Left renal cortex interstitium (tissue), 4 donors: ENCODE measurements at places on chromosomes 1 and 21. TPM values are rescaled to one million over a fixed set of nuclear protein-coding genes. Genes with fewer than 3 reads are reported as not detected.
A peak's percentile ranks its signal among the peaks of the same experiment; 100 is the strongest.

GRCh38 chr1:212503714-212504113 lies 71.0 kb downstream of the NENF start:
- DNase-seq, result no peak

GRCh38 chr1:116259663-116260062 lies 113.4 kb upstream of the ATP1A1 start:
- no peak for DNase-seq

- no peak for DNase-seq
Observed at GRCh38 chr1:197464044-197464443, 196.0 kb downstream of the CRB1 start.

DNA sequence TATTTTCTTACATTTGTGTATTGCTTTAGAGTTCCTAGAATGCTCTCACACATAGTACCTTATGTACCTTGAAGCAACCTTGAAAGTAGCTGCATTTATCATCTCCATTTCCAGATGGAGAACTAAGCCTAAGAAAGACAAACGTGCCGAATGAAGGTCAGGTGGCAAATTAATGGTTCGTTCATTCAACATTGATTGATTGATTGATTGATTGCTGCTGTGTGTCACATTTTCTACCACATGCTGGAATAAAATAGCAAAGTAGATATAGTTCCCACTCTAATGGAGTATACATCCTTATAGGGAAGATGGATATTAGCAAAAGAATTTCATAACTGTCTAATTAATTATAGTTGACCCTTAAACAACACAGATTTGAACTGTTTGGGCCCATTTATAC lies 172.2 kb downstream of the SDCCAG8 start:
- DNase-seq, result no peak

DNA sequence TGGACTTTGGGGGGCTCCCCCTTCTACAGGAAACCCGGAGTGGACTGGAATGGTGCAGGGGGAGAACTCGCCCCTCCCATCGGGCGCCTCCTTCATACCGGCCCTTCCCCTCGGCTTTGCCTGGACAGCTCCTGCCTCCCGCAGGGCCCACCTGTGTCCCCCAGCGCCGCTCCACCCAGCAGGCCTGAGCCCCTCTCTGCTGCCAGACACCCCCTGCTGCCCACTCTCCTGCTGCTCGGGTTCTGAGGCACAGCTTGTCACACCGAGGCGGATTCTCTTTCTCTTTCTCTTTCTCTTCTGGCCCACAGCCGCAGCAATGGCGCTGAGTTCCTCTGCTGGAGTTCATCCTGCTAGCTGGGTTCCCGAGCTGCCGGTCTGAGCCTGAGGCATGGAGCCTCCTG lies at the start of gene TNFRSF14:
TNFRSF14 (plus strand) TSS at position 95 of the 401 bp plus-strand sequence; CDS start at position 389, 294 bp downstream.
- no peak for DNase-seq

GRCh38 chr1:177948336-177948972 lies 21.4 kb downstream of the SEC16B start:
- DNase-seq, result peak; percentile 55

DNA sequence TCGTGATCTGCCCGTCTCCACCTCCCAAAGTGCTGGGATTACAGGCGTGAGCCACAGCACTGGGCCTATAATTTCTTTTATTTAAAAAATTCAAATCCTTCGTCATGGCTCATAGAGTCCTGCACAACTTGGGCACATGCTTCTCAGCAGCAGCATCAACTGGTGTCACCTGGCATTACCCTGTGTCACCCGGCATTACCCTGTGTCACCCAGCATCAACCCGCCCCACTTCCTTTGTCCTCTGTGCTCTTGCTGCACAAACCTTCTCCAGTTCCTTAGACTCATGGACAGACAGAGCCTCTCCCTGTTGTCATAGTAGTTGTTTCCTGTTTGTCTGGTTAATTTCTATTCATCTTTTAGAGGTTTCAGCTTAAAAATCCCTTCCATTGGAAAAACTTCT lies 121.2 kb upstream of the SERBP1 start:
- DNase-seq, result no peak

GRCh38 chr1:119326251-119326650 lies 42.3 kb upstream of the HAO2 start:
- no peak for DNase-seq

DNA sequence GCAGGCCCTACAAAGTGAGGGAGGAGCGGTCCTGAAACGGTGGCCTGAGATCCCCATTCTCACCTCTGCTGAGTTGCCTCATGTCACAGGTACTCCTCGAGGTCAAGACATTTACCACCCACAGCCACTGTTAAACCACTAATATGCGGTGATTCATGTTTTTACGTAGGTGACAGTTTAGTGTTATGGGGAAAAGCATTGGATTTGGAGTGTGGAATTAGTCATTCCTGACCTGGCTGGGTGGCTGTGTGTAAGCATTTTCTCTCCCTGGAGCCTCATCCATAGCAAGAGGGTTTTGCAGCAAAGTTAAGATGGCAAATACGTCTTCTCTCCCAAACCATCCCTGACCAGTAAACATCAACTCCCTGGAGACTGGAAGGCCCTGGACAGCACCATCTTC lies 57.8 kb upstream of the KCNJ6 start:
- no peak for DNase-seq

GRCh38 chr1:153312570-153313186 lies at the start of gene PGLYRP3:
Gene PGLYRP3 (minus strand): TSS chr1:153312952. CDS start chr1:153310665, 2,287 bp downstream.
- DNase-seq, result no peak

DNA sequence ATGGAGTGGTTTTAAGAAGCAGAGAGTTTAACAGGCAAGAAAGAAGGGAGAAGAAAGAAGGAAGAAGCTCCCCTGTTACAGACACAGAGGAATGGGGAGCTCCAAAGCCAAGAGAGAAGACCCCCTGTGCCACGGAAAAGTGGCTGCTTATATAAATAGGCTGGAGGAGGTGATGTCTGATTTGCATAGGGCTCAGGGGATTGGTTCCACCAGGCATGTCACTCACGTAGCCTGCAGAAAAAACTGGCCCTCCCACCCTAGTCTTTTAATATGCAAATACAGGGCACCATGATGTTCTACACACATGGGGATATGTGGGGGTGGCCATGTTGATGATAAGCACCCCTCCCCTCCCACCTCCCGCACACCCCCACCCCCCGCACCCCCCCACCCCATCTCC lies 99.6 kb downstream of the ETS2 start:
- no peak for DNase-seq

- DNase-seq, result no peak
Observed at GRCh38 chr1:226722240-226722900, 16.7 kb downstream of the ITPKB start.

DNA sequence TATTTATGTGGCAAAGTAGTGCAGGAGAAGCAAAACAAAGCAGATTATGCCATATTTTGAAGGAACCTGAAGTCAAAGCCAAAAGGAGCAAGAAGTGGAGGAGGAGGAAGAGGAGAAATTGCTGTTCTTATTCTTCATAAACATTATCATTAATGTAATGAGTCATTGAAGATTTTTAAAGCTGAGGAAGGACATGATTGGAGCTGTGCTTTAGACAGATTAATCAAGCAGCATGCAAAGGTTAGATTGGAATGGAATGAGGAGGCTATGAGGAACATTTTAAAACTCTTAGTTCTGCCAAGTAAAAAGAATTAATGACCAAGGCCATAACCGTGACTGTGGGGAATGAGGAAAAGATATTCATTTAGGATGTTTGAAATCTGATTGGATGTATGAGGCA lies 33.0 kb upstream of the HSD17B7 start:
- no peak for DNase-seq

- DNase-seq, result no peak
Observed at GRCh38 chr1:159172614-159173291, 1.3 kb downstream of the CADM3 start.

DNA sequence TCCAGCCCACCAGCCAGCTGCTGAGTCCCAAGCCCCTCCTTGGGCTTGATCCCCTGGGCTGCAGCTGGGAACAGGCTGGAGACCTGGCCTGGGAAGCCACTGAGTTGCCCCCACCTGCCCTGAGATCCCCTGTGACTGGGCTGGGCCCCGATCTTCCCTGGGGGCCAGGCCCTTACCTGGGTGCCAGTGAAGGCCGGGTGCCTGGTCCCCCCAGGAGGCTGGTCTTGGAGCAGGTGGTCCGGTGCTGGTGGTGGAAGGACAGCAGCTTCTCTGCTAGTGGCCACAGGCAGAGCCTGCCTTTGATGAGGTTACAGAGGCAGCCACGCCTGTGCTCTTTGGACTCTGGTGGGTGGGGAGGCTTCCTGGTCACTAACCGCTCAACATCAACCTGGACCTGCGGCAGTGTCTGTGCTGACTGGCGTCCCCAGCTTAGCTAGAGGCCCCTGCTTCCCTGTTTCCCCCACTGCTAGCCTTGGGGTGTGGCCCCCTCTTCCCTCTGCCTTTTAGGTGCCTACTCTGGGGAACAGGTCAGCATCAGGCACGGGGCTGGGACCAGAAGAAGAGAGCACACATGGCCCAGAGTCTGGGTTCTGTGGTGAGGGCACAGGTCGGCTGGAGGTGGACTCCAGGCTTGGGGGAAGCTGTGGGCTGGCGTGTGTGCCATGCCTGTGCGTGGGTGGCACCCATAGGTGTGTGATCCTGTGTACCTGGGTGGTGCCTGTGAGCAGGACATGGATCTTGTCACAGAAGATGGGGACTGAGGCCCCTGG lies at the start of gene EPS8L3:
EPS8L3 (minus strand) TSS at position 278 of the 770 bp plus-strand sequence. CDS start 2,174 bp downstream, outside the sequence.
- DNase-seq, result no peak

DNA sequence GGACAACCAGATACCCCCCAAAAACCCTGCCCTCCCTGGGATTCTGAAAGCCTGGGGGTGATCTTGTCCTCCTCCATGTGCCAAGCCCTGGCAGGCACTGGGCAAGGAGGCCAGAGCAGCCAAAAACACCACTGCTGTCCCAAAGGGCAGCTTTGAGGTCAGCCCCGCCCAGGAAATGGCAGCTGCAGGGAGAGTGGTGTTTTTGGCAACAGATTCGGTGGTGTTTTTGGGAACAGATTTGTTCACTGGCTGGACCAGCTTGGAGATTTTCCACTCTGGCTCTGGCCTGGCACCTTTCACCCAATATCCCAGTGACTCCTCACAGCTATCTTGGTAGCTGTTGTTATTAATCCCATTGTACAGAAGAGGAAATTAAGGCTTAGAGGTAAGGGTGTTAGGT lies 34.7 kb downstream of the LRP8 start:
- no peak for DNase-seq

- DNase-seq, result no peak
Observed at GRCh38 chr1:89361681-89362080, 2.2 kb upstream of the GBP6 start.

DNA sequence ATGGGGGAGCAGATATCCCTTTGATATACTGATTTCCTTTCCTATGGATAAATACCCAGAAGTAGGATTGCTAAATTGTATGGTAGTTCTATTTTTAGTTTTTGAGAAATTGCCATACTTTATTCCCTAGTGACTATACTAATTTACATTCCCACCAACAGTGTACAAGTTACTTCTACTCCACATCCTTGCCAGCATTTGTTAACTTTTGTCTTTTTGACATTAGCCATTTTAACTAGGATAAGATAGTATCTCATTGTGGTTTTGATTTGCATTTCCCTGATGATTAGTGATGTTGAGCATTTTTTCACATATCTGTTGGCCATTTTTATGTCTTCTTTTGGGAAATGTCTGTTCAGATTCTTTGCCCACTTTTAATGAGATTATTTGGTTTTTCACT lies 620.6 kb upstream of the CAMK1G start:
- no peak for DNase-seq

- no peak for DNase-seq
Observed at GRCh38 chr1:111249960-111250359, 22.4 kb downstream of the CHI3L2 start.

GRCh38 chr1:97759078-97759477 lies 161.8 kb downstream of the DPYD start:
- no peak for DNase-seq

DNA sequence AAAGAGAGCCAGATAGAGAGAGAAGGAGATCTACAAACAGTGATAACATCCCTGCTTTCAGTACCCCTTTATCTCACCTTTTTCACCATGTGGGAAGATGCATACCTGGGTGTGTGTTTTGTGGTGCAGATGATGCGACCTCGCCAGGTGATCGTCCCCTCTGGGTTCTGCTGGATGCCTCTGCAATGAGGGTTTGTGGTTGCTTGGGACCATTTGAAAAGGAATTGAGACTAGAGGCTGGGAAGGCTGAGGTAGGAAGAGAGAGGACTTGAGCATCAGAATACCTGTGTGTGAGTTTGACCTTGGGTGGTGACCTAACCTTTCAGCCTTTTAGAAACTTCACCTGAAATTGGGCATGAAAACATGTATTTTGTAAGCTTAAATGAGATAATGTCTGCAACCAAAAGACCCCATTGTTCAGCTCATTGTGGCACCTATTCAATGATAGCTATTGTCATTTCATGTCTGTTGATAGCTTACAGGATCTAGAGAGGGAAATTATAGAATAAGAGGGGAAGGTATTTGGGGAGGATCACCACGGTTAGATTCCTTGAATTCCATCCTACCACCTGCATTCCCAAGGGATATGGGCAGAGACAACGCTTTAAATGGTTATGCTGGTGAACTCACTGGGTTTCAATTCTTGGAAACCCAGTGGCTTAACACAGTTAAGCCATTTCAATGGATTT lies 125.7 kb downstream of the IGSF21 start:
- no peak for DNase-seq

DNA sequence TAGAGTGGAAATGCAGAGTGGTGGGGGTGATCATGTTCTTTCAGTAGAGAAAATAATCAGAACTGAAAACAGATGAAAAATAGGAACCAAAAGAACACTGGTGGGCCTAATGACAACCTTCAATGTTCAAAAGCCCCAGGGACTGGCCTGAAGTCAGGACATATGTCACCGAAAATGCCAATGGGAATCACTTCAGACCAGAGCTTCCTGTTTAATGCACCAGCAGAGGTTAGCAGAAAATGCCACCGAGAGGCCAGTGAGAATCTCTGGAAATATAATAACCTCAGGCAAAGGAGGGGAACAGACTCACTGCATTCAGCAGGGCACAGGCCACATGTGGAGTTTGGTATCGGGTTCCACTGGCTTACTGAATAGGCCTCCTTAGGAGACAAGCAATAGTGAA lies 15.9 kb upstream of the CD58 start:
- no peak for DNase-seq

GRCh38 chr21:36615274-36615964 lies 83.5 kb upstream of the SIM2 start:
- DNase-seq, result no peak

DNA sequence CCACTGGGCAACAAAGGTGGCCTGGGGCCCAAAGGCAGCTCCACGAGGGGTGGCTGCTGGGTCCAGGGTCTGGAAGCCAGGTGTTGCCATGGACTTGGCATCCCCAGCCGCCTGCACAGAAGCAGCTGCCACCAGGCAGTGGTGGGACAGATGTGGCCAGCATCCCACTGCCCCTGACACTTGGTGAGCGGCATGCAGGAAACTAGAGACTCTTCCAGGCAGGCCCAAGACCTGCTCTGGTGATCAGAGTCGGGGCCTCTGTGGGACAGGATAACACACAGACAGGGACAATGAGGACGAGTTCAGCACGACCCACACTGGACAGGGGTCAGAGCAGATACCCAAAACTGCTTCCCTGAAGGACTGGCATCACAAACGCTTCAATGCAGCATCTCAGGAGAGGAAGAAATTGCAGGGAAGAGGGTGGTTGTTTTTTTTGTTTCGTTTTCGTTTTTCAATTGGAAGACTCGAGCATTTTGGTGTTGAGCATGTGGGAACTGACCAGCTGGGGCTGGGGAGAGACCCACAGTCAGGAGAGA lies 34.1 kb upstream of the RNF187 start:
- DNase-seq, result no peak

The FAM177B gene
- polyA plus RNA-seq, result not detected

The SMCP gene
- polyA plus RNA-seq, result not detected

The PLD5 gene
- 1.4 TPM for polyA plus RNA-seq

The PDC gene
- polyA plus RNA-seq, result 0.96 TPM
